Left renal pelvis (tissue), 4 donors: ENCODE measurements at places on chromosomes 3 and 15.
A peak's percentile ranks its signal among the peaks of the same experiment; 100 is the strongest.

DNA sequence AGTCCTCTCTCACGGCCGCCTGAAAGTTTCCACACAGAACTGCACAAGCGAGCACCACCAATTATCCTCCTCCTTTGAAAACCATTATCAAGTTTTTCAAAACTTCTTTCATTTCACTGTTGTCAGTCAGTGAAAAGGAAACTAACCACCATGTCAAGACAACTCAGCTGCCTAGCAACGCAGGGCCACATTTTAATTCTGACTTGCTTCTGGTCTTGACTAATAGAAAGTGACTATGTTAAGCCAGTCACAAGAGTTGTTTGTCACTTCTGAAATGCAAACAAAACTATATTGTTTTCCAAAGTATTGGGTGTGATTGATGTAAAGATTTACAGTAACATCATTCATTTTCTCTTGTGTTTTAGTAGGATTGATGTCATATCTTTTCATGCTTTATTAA is 612.8 kb upstream of the AGTR1 start:
- DNase-seq, result no peak

GRCh38 chr15:72676838-72677237 is 9.1 kb downstream of the HIGD2B start:
- DNase-seq, result no peak

DNA sequence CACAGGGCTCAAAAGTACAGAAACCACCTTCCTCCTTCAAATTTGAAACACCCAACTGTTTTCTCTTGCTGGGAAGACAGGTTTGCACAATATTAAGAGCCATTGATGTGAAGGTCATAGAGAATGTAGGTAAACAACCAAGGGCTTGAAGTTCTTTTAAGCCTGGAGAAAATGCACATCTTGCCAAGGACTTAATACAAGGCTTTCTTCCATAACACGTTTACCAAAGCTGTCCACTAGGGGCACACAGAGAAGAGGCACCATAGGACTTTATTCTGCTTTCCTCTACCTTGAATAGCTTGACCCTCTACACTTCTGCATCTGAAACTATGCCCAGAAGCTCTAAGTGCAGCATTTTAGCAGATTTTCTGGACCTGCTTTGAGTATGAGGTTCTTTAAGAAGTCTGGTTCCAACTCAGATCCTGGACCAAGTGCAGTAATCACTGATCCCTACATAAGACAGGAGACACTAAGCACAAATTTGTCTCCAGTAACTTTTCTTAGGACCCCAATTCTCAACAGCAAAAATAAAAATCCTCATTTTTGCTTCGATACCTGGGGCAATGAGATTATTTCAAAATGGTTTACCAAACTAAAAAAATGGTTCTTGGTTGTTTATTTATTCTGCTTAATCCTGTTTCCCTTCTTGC is 138.0 kb downstream of the FBN1 start:
- DNase-seq, result no peak

- DNase-seq, result peak; percentile 75
Observed at GRCh38 chr15:74127255-74127953, 3.0 kb upstream of the ISLR2 start.

DNA sequence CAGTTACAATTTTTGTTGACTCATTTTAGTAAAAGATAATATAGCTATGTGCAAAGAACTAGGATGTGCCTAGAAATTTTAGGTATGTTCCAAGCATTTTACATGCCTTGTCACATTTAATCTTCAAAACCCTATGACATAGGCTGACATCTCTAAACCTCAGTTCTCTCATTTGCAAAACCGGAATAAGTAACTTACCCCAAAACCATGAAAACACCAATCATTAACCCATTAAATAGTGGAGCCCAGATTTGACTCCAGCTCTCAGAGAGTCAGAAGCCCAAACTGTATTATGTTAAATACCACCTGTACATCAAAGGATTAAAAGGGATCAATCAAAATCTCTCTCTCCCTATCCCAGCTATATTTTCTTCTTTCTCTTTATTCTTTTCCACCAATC is 36.6 kb downstream of the GSK3B start:
- no peak for DNase-seq

- DNase-seq, result no peak
Observed at GRCh38 chr15:75727851-75728715, 15.4 kb upstream of the CSPG4 start.

- DNase-seq, result no peak
Observed at GRCh38 chr15:62413153-62413552, 248.1 kb upstream of the C2CD4B start.

GRCh38 chr15:73362900-73363299 is 5.9 kb downstream of the HCN4 start:
- DNase-seq, result no peak

DNA sequence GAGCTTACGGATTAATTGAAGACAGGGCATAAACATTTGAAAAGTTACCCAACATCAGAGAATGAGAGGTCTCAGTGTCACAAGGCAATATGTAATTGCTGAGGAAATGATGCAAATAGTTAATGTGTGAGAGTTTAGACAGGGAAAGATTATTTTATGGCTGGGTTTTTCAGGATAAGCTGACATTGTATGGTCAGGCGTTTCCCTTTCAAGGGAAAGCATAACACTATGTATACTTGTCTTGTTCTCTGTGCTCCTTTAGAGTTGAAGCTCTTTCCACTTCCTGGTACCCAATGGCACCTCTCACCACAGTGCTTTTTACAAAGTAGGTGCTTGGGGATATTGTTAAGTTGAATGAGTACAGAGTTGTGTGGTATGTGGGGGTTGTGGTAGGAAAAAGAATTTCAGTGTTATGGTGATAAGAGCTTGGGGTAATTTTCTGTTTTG is 19.9 kb downstream of the IQGAP1 start:
- DNase-seq, result no peak

GRCh38 chr3:86923071-86923491 is 67.9 kb downstream of the VGLL3 start:
- no peak for DNase-seq

DNA sequence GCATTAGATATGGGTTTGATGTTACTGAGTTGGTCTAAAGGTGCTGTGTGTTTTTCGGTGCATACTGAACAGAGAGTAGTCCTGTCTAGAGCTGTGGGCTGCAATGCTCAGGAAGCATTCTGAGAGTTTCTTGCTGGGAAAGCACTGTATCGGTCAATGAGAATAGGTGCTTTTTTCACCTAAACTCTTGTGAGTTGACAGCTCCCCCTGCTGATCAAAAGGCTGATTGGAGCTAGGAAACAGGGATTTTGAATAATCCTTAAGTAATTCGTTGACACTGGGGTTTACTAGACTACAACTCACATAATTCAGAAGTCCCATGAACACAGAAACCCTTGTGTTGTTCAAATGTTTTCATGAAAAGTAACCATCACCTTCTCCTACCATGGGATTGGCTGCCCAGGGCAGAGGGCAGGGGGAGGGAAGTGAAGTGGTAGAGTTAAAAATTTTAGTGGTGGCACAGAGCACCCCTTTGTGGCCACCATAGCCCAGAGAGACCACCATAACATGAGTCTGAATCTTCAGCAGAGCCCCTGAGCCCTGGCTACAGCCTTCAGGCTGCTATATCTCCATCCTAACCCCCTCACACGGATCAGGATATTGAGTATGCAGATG is 13.0 kb upstream of the MANF start:
- no peak for DNase-seq

DNA sequence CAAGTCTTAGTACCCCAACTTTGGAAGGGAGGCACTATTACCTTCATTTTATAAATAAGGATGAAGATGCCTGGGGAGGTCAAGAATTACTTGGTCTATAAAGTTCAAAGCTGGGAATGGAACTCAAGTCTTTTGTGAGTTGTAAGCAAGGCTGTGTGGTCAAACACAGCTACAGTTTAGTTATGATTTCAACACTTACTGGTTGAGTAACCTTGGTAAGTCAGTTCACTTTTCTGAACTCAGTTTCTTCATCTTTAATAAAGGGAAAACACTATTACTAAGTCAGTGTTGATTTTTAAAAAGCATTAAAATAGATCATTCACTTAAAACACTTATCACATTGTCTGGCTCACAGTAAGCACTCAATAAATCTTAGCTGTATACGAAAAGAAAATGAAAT is 200.4 kb upstream of the ADAMTS9 start:
- DNase-seq, result no peak

GRCh38 chr15:89654847-89655805 is at the start of gene KIF7:
Gene KIF7, minus strand, starts transcription at chr15:89655467. Its CDS starts 2,537 bp downstream, at chr15:89652930.
- DNase-seq, result no peak

- no peak for DNase-seq
Observed at GRCh38 chr15:35181538-35181937, 96.4 kb upstream of the NANOGP8 start.

- no peak for DNase-seq
Observed at GRCh38 chr3:4751502-4752101, 227.6 kb upstream of the BHLHE40 start.

GRCh38 chr3:43503067-43503728 is 118.6 kb downstream of the ANO10 start:
- DNase-seq, result no peak

DNA sequence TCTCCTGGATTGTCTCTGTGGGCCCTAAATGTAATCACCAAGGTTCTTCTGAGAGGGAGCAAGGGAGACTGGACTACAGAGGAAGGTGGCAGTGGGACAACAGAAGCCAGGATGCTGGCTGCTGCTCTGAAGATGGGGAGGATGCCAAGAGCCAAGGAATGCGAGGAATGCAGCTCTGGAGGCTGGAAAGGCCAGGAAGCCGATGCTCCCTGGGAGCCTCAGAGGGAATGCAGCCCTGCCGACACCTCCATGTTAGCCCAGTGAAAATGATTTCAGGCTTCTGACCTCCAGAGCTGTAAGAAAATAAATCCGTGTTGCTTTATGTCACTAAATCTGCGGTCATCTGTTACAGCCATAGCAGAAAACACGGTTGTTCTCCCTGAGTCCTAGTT is 44.1 kb downstream of the UMPS start:
- DNase-seq, result no peak

DNA sequence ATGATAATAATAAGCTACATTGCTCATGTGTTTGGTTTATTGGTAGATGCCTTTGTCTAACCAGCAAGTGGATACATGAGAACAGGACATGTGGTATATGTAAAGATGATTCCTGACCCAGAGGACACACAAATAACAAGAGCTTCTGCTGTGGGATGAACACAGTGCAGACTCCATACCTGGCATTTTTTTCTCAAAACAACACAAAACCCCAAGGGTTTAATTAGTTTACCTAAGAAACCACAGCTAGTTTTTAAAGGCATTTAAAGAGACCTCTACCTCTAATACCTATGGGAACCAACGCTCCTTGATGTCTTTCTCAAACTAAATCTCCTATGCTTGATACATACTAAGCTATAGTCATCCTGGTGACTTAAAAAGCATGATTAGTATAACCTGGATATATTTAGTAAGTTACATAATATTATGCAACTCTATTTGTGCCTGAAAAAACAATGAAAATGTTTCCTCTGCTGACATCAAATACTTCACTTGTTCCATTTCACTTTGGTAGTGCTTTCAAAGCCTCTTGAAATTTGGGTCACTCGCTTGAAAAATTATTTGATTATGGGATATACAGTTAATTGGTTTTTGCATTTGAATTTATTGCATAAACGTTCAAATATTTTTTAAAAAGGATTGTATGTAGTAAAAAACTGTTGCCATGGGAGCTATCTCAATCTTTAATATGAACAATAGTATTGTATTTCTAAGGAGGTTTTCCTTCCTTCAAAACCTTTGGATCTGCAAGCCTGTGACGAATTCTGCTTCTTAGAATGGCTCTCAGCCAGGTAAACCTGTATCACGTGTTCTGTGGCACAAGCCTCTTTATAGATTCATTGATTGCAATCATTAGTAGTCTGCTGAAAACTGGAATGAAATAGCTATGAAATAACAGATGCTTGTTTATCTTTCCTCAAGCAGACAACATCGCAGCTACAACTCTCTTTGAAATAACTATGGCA is 233.0 kb upstream of the KCNMB2 start:
- DNase-seq, result no peak

GRCh38 chr15:42001236-42001635 is 19.6 kb downstream of the PLA2G4E start:
- DNase-seq, result no peak

GRCh38 chr15:93619597-93619996 is 530.6 kb upstream of the RGMA start:
- no peak for DNase-seq

DNA sequence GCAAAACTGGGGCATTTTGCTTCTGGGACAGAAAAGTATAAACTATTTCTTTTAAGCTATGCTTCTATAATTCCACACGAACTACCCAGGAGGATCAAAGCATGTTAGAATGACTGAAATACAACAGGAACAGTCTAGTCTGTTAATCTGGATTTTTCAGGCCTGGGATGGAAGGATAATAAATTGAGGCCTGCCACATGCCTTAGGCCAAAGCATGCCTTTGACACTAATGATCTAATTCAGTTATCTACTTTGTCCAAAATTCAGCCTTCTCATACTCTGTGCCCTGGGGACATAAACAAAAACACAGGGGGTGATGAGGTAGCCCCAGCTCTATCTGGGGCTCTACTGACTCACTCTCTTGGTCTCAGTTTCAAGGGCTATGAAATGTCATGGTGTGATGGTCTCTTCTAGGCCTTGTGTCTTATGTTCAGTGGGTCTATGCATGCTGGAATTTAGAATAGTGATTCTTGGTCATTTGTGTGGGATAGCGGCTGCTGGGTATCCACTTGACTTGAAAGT is 32.5 kb downstream of the GAP43 start:
- no peak for DNase-seq

DNA sequence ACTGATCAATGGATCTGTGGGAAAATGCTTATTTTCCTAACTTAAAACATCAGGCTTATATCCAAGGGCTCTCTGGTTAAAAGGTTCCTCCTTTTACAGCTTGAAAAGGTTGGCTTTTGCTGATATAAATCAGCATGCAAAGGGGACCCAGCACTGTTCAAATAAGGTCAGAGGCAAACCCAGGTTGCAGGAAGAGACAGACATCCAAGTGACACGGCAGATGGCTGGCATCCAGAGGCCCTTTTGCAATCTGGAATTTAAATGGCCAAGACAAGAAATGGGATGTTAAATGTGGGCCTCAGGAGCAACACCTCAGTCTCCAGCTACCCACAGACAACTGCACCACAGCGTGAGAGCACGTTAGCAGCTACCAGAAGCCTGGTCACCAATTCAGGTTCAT is 6.3 kb downstream of the SH3BP5 start:
- DNase-seq, result no peak

- no peak for DNase-seq
Observed at GRCh38 chr3:171090321-171090720, 63.8 kb upstream of the SLC2A2 start.

DNA sequence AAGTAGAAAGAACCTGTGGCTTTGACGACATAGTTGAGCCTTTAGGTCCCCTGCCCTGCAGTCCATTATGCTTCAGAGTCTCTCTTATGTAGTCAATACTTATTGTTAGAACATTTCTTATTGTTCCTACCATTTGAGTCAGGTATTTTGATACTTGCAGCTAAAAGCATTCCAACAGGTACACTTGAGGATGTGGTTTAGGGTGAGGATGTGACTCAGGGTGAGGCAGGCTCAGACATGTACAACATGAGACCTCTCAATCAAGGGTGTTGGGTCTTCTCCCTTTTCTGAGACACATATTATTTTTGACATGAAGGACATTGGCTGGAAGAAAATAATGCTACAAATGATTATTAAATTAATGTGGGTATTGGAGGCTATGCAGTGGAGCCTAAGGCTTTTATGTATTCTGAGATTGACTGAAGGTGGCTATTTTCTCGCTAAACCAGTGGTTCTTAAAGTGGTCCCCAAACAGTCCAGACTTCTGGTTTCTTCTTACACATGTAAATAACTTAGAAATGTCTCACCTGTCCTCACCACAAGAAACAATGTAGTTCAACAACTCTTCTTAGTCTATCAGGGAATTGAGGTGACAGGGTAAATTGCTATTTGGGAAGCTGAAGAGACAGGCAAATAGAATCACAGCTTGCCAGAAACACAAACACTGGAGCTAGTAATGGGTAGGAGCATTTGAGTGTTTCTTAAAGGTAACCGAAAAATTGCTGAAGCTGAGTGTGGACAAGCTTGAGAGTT is 135.5 kb upstream of the ZPLD1 start:
- DNase-seq, result no peak
